Psoas muscle (tissue), 8 donors: ENCODE measurements at places on chromosomes 13 and 19.

DNA sequence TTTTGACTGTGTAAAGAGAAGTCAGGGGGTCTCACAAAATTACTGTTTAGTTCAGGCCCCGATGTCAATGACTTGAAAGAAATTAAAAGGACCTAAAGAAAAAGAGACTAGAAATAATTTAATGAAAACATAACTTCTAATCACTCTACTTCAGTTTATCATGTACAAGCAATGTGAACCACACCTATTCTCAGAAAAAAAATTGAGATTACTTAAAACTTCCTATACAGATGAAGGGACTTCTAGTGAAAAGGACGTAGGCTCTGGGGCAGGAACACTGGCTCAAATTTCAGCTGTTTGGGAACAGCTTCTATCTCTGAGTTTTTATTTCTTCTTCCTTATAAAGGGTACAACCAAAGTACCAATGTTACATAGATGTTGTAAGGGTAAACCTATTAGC is 38.0 kb downstream of the TPT1 start:
- no peak overlapping the region for H3K27ac ChIP-seq
- H3K4me1 ChIP-seq, result peaks cover 8% of the 10 kb centered on the region
- no peaks in the 10 kb centered on the region for H3K36me3 ChIP-seq
- H3K4me3 ChIP-seq, result no peak overlapping the region

DNA sequence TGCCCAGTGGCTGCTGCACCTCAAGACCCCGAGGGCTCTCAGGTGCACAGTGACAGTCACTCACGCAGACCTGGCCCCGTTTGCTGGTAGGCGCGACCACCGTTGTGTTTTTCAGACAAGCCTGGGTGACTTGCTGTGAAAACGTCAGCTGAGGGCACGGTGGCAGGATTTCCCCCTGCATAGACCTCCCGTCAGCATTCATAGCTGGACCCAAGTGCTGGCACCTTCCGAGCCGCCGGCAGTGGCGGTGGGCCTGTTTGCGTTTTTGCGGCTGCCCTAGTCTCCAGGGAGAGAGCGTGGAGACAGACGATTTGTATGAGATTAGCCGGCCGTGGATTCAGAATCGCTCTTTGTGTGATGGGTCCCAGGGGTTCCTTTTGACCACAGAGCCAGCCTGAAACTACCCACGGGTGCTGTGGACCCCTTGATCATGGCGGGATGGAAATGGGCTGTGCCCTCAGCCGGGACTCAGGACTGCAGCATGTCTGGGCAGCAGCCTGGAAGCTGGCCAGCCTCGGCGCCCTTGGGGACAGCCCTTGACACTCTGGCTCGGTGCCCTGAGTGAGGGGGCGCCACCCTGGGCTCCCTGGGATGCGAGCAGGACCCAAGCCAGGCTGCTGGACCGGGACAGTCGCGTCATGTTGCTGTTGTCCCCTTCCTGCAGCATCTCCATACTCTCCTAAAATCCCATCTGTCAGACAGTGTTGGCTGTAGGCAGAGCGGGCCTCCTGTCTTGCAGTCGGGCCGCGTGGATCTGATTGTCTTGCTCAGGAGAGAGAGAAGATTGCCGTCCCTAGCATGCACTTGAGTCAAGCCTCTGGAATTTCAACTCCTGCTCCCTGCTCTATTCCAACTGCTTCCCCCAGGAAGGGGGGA is 8.6 kb downstream of the KDM4B start:
- no peaks in the 10 kb centered on the region for H3K27me3 ChIP-seq
- H3K4me3 ChIP-seq, result no peak overlapping the region
- no peaks in the 10 kb centered on the region for H3K36me3 ChIP-seq
- H3K4me1 ChIP-seq, result peaks cover 79% of the 10 kb centered on the region
- peak overlapping the region; percentile 83 for H3K27ac ChIP-seq
- DNase-seq, result peak; percentile 49

DNA sequence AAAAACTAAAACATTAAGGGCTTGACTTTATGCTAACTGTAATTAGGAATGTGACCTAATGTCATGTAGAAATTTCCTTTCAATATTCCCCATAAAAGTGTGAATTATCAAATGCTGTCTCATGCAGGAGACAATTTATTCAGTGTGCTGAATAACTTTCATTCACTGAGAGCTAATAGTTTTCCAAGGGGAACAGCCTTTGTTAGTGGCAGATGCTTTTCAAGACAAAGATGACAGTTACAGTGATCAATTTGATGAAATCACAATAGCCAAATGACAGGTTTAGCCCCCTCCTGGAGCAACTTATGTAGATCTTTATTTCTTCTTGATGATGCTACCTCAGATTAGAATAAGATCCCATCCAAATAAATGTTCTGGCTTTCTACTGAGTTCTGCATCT is 275.5 kb downstream of the ITGBL1 start:
- no peak overlapping the region for H3K4me3 ChIP-seq
- no peaks in the 10 kb centered on the region for H3K36me3 ChIP-seq
- H3K27me3 ChIP-seq, result no peaks in the 10 kb centered on the region
- no peak for DNase-seq

DNA sequence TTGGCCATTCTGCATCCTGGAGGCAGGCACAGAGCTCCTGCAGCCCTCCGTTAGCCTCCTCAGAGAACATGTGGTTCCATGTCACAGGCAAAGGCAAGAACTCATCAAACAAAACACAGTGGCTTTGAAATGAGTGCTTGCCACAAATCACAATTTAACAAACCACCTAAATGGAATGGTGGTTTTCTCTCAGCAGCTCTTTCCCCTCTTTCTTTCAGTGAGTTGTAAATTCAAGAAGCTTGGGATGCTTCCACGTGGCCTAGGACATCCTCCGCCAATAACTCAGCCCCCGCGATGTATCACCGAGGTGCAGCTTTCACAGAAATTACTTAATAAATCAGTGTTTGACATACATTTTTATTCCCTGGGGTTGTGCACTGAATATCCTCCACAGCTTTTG is 65.4 kb upstream of the RFC3 start:
- no peak overlapping the region for H3K4me3 ChIP-seq
- no peaks in the 10 kb centered on the region for H3K27me3 ChIP-seq
- DNase-seq, result no peak
- H3K27ac ChIP-seq, result no peak overlapping the region
